ENCODE measurements at places on chromosomes 2 and 18.

DNA sequence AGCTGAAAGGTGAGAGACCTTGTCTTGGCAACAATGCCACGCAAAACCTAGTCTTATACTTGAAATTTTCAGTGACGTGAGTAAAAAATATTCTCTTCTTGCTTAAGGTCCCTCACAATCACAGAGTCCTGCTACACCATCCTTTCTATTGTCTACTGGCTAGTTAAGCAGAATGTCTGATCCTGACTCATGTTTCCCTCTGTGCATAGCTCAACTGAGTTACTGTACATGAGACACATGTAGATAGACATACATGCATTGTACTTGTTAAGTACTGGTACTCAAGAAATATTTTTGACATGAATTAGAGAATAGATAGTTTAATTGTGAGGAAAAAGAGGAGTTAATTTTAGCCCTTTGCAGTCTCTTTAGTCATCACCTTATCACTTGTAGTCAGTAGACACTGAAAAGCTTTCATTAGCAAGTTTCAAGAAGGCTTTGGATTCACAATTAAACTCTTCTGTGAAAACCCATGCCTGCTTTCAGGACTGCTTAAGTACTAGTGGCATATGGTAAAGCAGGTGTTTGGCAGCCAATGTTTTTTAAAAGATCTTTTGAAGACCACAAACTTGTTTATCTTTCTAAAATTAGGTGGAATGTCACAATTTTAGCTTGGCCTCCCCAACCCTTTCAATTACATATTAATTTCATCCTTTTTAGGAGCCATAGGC lies 158.7 kb upstream of the CCDC150 start:
- DNase-seq = no peak

GRCh38 chr2:118148809-118149208 lies 60.5 kb downstream of the INSIG2 start:
- DNase-seq = no peak

DNA sequence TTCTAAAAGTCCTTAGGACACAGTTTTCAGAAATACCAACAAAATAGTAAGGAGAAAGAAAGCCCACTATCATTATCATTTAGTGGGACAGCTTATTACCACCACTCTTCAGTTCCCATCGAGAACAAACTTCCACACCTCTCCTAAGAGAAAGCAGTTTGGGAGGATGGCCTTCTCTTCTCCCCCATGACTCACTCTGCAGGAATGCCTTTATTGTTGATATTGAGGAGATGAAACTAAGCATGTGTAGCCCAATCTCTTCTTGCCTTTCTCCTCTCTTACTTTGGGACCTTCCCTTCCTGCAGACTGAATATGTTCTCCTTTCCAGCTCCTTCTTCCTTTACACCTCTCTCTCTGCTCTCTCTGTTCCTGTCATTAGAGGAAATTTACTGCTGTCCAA lies 30.0 kb upstream of the ERMN start:
- no peak for DNase-seq

GRCh38 chr2:74373985-74374384 lies 6.1 kb downstream of the DCTN1 start:
- no peak for DNase-seq

DNA sequence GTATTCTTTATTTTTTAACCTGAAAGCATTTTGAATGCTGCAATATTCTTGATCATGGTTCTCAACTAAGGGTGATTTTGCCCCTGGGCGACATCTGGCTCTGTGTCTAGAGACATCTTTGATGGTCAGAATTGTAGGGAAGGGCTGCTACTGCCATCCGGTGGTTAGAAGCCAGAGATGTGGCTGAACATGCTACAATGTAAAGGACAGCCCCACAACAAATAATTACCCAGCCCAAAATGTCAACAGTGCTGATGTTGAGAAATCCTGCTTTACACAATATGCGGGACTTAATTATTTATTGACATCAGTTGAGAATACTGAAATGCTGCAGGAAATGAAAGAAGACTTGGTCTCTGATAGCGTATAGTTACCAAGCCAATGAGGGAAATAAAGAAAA lies 37.5 kb upstream of the SERPINB2 start:
- no peak for DNase-seq

DNA sequence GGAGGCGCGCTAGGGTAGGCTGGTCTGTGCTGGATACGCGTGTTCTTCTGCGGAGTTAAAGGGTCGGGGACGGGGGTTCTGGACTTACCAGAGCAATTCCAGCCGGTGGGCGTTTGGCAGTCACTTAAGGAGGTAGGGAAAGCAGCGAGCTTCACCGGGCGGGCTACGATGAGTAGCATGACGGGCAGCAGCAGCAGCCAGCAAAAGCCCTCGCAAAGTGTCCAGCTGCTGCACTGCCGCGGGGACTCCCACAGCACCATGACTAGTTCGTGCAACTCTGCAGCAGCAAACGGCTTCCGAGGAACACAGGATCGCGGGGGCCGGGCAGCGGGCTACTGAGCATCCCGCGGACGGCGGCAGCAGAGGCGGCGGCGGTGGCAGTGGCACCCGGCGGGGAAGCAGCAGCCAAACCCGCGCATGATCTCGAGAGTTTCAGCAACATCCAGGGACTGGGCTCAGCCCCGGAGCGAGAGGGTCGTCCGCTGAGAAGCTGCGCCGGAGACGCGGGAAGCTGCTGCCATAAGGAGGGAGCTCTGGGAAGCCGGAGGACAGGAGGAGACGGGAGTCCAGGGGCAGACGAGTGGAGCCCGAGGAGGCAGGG lies 368 bp downstream of the TMEFF2 start:
- DNase-seq = peak; percentile 81

DNA sequence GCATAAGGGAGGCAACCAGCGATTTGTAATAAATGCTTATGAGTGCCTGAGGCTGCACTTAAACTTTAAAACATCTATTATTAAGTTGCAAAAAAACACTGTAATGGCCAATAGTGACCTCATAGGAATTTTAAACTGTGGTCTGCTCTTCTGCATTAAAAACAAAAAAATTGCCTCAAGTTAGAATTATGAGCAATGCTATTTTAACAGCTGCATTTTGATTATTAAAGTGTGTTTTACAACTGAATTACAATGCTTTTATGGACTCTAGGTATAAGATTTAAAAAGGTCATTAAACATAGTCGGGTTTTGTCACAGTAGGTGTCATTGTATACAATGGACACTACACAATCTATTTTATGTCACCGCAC lies 528.7 kb upstream of the FANCL start:
- DNase-seq = no peak

DNA sequence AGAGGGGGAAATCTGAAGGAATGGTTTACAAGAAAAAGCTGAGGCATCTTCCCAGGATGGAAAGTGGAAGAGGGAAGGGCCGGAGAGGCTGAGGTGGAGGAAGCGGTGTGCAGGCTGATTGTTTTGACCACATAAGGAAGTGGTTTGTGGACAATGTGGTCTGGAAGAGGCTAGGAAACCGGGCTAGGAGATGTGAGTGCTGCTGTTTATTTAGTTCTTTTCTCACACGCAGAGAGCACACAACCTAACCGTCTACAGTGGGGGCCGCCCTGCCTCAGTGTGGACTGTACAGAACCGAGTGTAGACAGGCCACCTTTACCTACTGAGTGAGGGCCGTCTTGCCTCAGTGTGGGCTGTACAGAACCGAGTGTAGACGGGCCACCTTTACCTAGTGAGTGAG lies 251.7 kb upstream of the PXDN start:
- DNase-seq = no peak

- DNase-seq = no peak
Observed at GRCh38 chr2:202039278-202040078, 5.8 kb downstream of the FZD7 start.

GRCh38 chr2:17544256-17544655 lies 3.8 kb downstream of the VSNL1 start:
- DNase-seq = no peak

- no peak for DNase-seq
Observed at GRCh38 chr2:64017811-64018700, 1.2 kb downstream of the VPS54 start.

DNA sequence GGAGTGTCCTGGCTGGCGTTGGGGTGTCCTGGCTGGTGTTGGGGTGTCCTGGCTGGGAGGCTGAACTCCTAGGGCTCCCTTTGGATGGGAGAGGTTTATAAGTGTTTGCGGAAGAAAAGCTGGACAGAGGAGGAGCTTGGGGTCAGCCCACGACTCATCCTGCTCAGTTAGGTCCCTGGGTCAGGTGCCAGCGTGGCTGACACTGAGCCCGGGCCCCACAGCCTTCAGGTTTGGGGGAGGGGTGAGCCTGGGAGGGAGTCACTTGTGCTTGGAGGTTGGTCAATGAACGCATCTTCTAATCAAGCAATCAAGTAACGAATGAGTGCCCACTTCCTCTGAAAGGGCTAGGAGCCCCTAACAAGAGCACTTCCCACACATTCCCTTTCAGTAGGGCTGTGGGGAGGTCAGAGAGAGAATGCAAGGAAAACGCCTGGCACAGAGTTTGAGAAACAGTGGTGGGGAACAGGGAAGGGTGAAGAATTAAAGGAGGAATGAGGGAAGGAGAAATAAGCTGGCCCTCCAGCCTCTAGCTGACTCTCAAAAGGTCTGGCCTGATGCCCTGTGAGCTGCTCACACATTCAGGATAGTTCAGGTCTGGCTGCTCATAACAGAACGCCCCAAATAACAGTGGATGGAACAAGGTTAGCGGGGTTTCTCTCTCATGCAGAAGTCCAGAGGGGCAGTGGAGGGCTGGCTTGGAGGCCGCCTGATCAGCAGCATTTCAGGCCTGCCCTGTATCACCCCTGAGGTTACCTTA lies 670 bp downstream of the KCNIP3 start:
- DNase-seq = no peak

- no peak for DNase-seq
Observed at GRCh38 chr18:56515522-56515921, 122.9 kb downstream of the TXNL1 start.

DNA sequence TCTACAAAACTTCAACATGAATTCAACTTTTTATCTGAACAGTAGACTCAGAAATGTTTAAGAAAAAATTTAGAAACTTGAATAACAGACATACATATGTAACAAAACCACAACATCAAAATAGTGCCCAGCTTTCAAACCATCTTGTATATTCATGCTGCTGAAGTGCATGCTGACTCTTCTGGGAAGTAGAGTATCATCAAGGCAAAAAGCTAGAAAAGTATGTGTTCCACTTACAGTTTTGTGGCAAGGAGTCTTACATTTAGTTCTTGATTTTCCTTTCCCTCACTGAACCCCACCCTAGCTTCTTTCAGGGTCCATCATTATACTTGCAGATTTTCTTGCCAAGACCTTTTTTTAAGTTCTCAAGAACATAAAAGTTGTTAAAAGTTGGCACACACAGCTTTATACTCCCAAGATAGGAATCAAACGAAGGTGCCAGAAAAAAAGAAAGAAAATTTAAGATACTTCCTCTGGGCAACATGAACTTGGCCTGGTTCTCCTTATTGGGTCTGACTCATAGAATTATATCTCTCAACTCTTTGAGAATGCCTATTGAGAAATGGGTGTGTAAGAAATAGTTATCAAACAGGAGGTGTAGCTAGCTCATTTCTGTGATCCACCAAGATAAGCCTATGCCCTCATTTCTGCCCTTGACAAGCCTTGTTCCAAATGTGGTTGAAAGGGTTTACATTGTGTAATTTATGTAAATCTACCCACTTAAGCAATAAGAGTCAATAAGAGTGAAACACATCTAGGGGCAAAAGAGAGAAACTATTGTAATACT lies 667.6 kb upstream of the ACVR2A start:
- DNase-seq = no peak

DNA sequence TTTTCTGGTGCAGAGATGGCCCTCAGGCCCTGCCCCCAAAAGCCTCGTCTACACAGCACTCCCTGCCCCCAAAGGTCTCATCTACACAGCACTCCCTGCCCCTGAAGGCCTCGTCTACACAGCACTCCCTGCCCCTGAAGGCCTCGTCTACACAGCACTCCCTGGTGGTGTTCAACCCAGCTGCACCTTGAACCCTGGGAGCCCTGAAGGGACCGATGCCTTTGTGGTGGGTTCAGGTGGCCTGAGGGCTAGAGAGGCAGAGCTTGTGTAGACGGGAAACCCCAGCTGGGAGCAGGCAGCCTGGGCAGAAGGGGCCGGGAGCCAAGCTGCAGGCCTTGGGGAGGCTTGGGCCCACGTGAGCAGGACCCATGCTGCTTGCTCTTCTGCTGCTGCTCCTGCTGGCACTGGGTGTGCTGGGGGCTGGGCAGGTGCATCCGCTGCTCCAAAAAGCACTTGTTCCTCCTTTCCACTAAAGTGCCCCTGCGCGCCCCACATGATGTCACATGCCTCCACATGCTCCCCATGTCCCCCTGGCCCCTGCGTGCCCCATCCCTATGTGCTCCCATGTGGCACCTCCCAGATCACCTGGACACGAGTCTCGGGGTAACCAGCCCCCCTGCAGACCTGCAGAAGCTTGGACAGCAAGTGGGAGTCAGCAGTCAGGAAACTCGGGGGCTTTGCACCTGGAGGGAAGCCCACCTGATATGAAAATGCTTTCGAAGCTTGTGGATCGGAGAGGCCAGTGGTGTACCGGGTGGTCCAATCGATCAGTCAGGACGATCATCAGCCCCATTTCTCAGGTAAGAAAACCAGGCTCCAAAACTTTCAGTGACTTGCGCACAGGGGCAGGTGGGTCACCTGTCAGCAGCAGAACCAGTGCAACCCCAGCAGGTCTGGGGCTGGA lies 94.9 kb upstream of the CTDP1 start:
- no peak for DNase-seq

GRCh38 chr2:71853858-71854257 lies 293.8 kb downstream of the CYP26B1 start:
- no peak for DNase-seq

DNA sequence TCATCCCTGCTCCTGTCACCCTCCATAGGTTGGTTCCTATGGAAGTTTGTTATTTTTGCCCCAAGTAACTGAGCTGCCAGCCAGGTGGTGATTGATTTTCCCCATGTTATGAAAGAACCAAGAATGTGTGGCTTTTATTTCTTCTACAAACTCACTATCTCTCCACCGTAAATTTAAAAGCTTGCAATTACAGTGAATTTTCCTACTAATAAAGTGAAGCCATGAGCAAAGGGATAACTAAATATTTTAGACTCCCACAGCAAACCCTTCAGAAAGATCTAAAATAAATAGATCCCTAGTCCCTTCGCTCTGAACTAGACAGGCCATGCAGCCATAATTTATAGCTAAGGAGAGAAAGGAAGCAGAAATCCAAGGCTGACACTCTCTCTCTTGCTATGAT lies 6.2 kb upstream of the KIAA2012 start:
- no peak for DNase-seq
